ENCODE measurements at places on chromosomes 12 and 14.
A peak's percentile ranks its signal among the peaks of the same experiment; 100 is the strongest.

DNA sequence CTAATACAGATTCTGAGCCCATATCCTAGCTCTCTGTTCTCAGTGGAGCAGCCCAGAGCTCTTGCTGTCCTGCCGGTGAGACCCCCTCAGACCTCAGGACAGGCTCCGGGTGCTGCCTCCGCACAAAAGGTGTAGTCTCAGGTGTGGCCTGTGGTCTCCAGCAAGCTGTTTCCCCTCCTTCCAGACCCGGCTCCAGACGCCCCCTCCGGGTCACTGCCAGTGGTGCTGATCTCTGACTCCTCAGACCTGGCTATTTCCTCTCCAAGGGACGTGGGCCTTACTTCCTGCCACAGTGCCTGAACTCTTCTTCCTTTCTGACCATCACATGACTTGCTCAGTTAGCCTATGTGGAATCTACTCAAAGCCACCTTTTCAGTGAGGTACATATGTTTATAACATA lies 337.5 kb downstream of the GLT1D1 start:
- DNase-seq: no peak

DNA sequence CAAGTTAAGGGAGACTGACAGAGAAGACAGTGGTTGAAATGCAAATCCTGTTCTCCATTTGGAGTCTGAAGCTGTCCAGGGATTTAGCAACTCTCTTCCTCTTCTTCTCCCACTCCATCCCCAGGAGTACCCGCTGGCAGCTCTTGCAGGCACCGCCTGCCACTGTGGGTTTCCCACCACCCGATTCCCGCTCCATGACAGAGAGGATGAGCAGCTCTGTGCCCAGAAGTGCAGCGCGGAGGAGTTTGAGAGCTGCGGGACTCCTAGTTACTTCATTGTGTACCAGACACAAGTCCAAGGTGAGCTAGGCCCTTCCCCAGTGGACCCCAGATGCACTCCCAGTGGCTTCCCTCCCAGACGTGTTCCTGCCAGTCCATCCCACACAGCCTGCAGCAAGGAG lies 97.8 kb downstream of the WSCD2 start:
- DNase-seq: no peak

DNA sequence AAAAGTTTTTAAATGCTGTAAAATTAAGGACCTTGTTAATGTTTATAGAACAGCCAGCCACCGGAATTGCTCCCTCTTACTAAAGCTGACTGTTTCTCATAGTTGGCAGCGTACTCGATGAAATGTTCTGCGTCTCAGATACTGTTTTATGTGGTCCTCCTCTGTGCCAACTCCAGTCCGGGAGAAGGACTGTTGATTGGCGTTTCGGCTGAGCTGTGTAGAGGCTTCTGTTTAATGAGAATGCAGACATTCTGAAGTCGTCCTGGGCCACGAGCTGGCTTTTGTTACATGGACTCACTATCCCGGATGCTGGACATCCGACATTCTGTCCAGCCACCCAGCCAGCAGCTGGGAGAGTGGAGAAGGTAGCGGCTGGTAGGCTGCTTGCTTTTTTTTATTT lies 75.4 kb downstream of the WDR20 start:
- DNase-seq: no peak

DNA sequence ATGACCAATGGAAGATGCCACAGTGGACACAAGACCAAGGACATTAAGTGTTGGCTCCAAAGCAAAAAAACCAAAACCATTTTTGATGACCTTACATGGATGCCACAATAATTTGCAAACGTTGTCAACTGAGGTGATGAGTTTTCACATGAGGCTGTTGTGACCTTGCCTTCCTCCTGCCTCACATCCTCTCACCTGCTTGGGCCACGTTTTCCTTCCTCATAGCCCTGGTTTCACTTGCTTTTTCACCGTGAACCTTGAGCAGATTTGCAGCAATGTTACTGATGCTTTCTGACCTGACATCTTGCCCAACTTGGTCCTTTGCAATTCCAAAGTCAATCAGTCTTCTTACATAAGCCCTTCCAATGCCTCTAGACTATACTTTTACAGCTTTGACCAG lies 3.7 kb downstream of the KRT6B start:
- DNase-seq: no peak

DNA sequence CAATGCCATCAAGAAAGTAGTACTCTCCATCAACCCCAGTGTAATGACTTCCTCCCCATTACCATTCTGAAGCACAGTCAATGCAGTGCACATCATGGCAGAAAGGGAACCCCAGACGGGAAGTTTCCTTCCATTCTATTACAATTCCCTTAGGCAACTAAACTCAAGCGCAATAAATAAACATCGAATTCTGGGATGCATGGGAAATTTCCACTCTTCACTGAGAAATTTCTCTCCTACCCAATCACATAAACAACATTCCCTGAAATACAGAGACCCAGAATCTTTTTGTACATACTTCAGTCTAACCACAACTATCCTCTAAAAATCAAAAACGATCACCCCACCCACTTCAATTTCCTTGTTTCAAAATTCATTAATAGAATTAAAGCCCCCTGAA lies 20.0 kb downstream of the SARNP start:
- DNase-seq: no peak

- DNase-seq: no peak
Measured at GRCh38 chr12:109719123-109720022, 5.7 kb downstream of the FAM222A start.

GRCh38 chr14:73795974-73796373 lies 55.7 kb upstream of the PTGR2 start:
- DNase-seq: no peak

GRCh38 chr14:31208546-31209424 lies 1.2 kb upstream of the HECTD1 start:
- peak; percentile 18 for DNase-seq

- DNase-seq: peak; percentile 5
Measured at GRCh38 chr12:48296586-48297282, 54.0 kb downstream of the ZNF641 start.

- DNase-seq: no peak
Measured at GRCh38 chr14:74483321-74483720, 9.8 kb downstream of the NPC2 start.

DNA sequence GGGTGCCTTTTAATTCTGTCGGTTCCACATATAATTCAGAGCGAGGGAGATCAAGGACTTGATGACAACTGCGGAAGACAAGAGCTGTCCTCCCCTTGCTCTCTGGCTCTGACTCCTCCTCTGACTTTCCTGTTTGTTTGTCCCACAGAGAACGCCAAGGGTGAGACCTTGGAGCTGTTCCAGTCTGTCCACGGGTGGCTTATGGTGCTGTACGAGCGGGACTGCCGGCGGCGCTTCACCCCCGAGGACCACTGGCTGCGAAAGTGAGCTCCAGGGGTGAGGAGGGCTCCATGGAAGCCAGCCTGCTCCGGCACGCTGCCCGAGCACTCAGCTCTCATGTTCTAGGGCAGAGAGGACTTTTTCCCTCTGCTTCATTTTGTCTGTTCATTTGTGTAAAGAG lies 32.8 kb downstream of the UBE3B start:
- DNase-seq: no peak

GRCh38 chr12:100266585-100266834 lies 369 bp downstream of the DEPDC4 start:
- no peak for DNase-seq

DNA sequence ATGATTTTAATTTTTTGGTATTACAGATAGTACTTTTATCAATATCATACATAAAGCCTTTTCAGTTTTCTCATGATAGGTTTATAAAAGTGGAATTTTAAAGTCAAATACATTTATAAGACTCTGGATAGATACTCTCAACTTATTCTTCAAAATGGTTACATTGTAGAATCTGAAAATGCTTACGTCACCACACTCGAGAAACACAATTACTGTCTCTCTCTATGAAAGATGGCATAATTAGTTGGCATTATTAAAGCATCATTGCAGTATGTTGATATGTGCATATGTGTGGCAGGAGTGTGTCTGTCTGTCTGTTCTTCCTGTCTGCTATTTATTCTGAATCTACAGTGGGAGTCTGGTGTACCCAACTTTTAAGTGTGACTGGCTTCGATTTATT lies 397.1 kb downstream of the SNAPC1 start:
- no peak for DNase-seq

DNA sequence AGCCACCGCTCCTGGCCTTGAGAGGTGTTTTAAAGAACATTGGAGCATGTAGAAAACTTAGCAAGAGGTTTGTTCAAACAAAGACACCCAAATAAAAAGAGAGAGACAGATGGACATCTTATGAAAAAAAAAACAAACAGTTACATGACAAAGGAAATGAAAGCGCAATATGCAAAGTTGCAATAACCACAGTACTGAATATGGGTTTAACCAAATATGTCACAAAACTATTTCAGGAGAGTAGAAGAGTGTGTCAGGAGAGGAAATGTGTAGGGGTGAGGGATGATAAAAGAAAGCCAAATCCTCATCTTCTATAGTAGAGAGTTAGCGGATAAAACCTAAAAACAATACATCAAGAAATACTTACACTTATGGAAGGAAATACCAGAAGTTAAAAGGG lies 98.4 kb downstream of the GTF2A1 start:
- no peak for DNase-seq

DNA sequence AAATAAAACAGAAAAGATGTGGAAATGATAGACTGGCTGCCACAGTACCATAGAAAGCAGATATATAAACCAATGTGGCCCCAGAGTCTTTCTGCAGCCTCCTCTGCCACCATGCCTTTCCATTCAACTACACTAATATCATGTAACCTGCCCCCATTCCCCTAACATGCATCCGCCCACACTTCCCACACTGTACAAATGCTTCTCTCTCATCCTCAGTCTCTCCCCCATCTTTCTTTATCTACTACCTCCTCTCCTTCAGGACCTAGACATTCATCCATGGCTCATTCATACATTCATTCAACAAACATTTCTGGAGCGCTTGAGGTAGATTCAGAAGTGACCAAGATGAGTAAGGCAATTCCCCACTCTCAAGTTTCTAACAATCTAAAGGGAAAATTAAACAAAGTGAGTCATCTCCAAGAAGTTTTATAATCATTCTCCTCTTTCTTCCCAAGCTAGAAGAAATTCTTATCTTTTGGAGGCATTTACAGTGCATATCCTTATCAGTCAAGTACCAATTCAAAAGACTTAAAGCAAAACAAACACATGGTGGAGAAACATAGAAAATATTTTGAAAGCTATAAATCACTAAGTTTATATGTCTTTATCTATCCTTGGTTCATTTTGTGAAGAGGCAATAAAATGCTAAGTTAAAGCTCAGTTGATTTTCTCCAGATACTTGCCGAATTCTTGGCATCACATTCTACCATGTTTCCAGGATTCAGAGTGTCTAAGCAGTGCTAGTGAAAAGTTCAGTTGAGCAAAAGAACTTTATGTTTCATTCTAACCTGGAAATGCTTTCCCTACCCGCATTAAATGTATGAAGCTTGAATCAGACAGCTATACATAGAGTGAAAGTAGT lies 70.5 kb upstream of the FRMD6 start:
- no peak for DNase-seq

GRCh38 chr12:81414441-81414840 lies 336.6 kb downstream of the ACSS3 start:
- DNase-seq: no peak

DNA sequence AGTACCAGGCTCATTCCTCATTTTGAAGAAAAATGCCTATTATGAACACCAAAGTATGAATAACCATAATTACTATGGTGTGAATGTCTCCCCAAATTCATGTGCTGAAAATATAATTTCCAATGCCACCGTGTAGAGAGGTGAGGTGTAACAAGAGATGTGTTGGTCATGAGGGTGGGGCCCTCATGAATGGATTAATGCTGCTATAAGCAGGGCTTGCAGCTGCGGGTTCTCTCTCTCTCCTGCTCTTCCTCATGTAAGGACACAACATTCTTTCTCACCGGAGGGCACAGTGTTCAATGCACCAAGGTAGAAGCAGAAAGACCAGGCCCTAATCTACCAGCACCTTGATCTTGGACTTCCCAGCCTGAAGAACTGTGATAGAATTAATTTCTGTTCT lies 70.0 kb downstream of the TMTC1 start:
- DNase-seq: no peak

DNA sequence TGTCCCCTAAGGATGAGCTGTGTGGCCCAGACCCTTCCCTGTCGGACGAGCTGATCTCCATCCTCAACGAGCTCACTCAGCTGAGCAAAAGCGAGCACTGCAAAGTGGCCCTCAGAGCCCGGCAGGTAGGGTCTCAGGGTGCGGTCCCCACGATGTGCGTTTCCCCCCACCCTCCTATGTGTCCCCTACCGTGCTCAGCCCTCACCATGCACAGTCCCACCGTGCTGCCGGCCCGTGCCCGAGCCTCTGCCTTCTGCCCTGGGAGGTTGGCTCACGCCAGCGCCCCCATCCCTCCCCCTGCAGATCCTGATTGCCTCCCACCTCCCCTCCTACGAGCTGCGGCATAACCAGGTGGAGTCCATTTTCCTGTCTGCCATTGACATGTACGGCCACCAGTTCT lies 86.6 kb downstream of the FOXN4 start:
- no peak for DNase-seq

GRCh38 chr12:62191491-62192179 lies 68.6 kb upstream of the USP15 start:
- no peak for DNase-seq

DNA sequence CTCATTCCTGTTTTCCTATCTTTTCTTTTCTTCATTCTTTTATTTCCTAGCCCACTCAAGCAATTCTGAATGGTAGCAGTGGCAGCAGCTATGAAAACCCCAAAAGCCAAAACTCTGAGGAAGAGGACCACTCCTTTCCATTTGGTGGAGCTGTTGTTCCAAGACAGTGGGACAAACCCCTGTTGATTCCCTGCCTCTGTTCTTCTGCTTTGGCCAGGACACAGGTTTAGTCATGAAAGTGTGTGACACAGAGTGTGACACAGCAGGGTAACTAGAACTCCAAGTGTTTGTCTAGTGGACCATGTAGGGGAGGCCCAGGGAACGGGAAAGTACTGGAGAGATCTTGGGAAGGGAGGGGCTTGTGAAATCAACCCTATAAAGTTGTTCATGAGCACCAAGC lies 71.1 kb downstream of the PTCSC3 start:
- no peak for DNase-seq

DNA sequence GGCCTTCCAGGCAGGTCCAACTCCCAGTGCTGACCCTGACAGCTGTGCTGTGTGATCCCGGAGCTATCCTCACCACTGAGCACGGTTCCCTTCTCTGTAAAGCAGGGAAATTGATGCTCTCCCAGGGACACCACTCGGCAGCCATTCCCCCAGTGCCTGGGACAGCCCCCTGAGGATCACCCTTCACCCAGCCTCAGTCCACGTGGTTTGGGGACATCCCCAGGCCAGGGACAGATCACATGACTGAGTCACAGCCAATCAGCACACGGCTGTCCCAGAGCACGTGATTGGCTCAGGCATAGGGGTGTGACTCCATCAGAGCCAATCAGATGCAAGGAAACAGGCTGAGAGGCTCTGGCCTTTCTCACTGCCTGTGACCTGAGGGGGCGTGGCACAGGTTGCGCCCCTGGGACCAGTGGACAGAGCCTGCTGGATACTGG lies 68.8 kb upstream of the SFSWAP start:
- DNase-seq: no peak

GRCh38 chr12:125114365-125115141 lies 49.3 kb downstream of the AACS start:
- DNase-seq: peak; percentile 8

GRCh38 chr14:76947078-76947837 lies 81.2 kb downstream of the IRF2BPL start:
- peak; percentile 59 for DNase-seq
